Mesothelial cell of epicardium (in vitro differentiated cells): ENCODE measurements at places on chromosomes 2 and 18. TPM values are rescaled to one million over a fixed set of nuclear protein-coding genes. Genes with fewer than 3 reads are reported as not detected.
A peak's percentile ranks its signal among the peaks of the same experiment; 100 is the strongest.

Gene LHCGR
- 0.13 TPM in 1 of 3 replicates, not detected in the others for total RNA-seq

DNA sequence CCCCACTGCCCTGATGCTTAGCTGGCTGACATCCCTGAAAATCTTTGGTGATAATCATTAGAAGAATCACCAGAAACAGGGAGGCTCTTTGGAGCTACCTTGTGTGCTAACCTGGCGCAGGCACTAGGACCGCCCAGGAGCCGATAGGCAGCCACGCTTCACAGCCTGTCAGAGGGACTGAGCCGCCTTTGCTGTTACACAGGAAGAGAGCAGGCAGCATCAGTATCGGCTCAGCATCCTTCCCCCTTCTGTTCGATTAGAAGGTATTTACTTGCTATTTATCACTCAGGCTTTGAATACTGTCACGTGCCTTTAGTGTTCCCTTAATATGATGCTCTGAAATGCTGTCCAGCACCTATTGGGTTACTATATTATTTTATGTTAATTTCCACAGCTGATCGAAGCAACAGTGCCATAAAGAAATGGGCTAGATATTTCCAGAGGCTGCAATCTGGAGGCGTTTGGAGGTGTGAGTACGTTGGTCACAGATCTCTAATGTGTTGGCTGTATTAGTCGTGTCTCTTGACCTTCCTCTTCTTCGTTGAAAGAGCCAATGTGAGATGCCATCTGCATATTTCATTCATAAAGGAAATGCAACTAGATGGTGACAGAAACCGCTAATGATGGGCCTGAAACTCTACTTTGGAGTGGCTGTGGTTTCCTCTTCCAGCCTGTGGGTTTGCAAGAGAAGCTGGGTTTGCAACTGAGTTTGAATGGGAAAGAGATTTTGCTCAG is 110.4 kb upstream of the RAB27B start:
- peaks cover 7% of the 10 kb centered on the region for H3K4me1 ChIP-seq
- no peak overlapping the region for H3K27ac ChIP-seq
- no peaks in the 10 kb centered on the region for H3K36me3 ChIP-seq
- no peak for DNase-seq
- H3K27me3 ChIP-seq = peaks cover 28% of the 10 kb centered on the region
- no peak overlapping the region for H3K4me3 ChIP-seq

- H3K27ac ChIP-seq = peak overlapping the region; percentile 90
- H3K36me3 ChIP-seq = no peaks in the 10 kb centered on the region
- peaks cover 5% of the 10 kb centered on the region for H3K27me3 ChIP-seq
- H3K4me1 ChIP-seq = peaks cover 39% of the 10 kb centered on the region
- DNase-seq = no peak
- no peak overlapping the region for H3K4me3 ChIP-seq
Measured at GRCh38 chr2:119490653-119491195, 33.6 kb downstream of the SCTR start.

GRCh38 chr18:51257150-51257549 is 59.7 kb upstream of the MEX3C start:
- no peak overlapping the region for H3K4me3 ChIP-seq
- DNase-seq = no peak
- peaks cover 21% of the 10 kb centered on the region for H3K4me1 ChIP-seq
- no peak overlapping the region for H3K27ac ChIP-seq
- no peaks in the 10 kb centered on the region for H3K27me3 ChIP-seq

DNA sequence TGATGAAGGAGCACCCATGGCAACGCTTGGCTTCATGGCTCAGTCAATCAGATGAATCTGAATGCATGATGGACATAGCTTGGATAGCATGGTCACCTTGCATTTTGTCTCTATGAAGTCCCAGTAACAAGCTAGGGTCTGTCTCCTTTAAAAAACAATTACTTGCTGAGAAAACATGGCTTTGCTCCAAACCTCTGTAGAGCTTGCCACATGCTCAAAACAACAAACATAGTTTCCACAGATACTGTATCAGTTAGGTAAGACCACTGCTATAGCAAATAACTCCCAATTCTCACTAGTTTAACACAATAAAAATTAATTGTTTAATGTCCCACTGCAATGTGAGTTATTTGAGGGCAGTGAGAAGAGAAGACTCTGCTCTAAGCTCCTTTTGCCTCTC is 401.0 kb downstream of the IRS1 start:
- H3K4me1 ChIP-seq = peaks cover 6% of the 10 kb centered on the region
- H3K27me3 ChIP-seq = no peaks in the 10 kb centered on the region
- no peak overlapping the region for H3K27ac ChIP-seq
- H3K4me3 ChIP-seq = no peak overlapping the region
- H3K36me3 ChIP-seq = no peaks in the 10 kb centered on the region
- no peak for DNase-seq

GRCh38 chr18:10814336-10814735 is 288.5 kb downstream of the NAPG start:
- no peak for DNase-seq
- peaks cover 4% of the 10 kb centered on the region for H3K4me1 ChIP-seq
- H3K4me3 ChIP-seq = no peak overlapping the region
- no peak overlapping the region for H3K27ac ChIP-seq
- H3K27me3 ChIP-seq = no peaks in the 10 kb centered on the region
- no peaks in the 10 kb centered on the region for H3K36me3 ChIP-seq
